ENCODE measurements at places on chromosomes 7 and 10. TPM values are rescaled to one million over a fixed set of nuclear protein-coding genes. Genes with fewer than 3 reads are reported as not detected.

DNA sequence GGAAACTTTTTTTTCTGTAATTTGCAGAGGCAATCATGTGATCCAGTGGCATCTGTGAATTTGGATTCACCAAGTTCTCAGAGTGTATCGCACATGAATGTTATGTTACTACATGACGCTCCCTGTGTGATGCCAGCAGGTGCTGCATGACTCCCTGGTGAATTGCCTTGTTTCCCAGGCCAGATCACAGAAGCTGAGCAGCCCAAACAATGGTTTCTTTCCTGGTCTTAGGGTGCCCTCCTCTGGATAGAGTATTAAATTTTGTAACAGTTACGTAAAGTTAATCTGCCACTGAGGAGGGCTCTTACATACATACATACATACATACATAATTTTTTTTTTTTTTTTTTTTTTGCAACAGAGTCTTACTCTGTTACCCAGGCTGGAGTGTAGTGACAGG is 3.6 kb downstream of the ZSCAN21 start:
- peaks cover 14% of the 10 kb centered on the region for H3K36me3 ChIP-seq
- peaks cover 7% of the 10 kb centered on the region for H3K4me1 ChIP-seq
- DNase-seq, result no peak
- no peak overlapping the region for H3K27ac ChIP-seq

ANKRD61 gene
- total RNA-seq, result not detected

DNA sequence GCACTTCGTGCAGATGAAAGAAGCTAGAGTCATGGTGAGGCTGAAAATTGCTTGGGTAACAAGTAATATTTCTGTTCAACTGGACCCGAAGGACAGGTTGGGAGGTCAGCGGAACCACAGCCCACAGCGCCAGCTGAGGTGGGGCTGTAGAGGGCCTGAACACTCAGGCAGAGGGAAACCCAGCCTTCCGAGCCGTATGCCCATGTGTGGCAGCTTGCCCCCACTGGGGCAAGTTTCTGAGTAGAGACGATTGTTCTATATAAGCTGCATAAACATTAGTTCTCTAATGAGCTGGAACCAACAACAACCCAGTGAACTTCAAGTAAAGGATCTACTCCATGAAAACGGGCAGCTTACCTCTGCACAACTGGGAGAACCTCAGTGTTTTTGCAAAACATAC is 58.4 kb upstream of the TNS3 start:
- no peaks in the 10 kb centered on the region for H3K36me3 ChIP-seq
- no peaks in the 10 kb centered on the region for H3K27me3 ChIP-seq
- no peak for DNase-seq
- H3K4me1 ChIP-seq, result peaks cover 61% of the 10 kb centered on the region

DGKB gene
- 0.56 TPM for total RNA-seq

DNA sequence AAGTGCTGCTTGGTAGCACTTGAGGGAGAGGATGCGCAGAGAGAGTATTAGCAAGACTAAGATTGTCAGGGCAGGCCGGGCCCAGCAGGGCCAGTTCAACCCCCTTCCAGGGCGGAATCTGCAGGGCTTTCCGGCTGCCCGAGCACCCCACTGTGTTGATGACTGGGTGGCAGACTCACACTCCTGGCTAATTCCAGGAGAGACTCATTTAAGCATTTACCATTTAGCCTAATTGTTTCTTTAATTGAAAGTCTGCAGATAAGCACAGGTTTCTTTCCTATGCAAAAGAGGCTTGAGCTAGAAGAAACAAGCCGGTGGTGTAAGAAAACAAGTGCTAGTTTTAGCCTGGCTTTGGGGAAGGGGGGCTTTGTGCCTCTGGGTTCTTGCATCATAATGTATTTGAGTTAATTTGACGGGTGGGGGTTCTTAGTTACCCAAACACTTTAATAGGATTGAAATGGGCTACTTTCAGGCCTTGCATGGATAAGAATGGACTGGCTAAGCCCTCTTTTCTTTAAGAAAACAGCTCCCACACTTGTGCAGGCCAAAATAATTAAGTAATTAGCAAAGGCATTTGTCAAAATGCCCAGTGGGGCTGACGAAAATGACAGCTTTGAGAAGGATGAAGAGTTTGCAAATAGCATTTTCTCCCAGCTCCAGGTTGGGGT is 201.3 kb downstream of the MYOF start:
- no peak for DNase-seq
- H3K4me1 ChIP-seq, result no peaks in the 10 kb centered on the region
- no peak overlapping the region for H3K27ac ChIP-seq
- no peak overlapping the region for H3K4me3 ChIP-seq
- H3K36me3 ChIP-seq, result no peaks in the 10 kb centered on the region

DNA sequence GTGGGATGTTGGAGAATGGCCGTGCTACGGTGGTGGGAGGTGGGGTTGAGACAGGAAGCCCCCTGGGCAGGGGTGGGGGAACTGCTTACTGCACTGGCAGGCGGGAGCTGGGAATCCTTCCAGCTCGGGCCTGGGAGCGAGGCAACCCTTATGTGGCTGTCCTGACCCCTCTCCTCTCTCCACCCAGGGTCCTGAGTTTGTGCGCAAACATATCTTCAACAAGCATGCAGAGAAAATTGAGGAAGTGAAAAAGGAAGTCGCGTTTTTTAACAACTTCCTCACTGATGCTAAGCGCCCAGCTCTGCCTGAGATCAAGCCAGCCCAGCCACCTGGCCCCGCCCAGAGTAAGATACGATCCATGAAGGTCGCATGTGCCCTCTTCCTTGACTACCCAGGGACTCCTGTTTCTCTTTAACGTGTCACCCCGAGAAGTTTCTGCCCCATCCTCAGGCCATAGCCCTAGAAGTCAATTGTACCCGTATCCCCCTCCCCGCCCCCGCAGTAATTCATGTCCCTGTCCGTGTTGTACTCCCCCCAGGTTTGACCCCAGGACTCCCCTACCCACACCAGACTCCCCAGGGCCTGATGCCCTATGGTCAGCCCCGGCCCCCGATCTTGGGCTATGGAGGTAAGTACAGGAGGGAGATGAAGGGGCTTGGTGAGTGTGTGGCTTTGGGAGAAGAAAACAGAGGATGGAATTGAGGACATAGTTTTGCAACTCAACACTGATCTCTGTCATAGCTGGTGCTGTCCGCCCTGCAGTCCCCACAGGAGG is 1.8 kb downstream of the UFSP1 start:
- peaks cover 55% of the 10 kb centered on the region for H3K36me3 ChIP-seq
- H3K4me1 ChIP-seq, result peaks cover 9% of the 10 kb centered on the region
- no peaks in the 10 kb centered on the region for H3K27me3 ChIP-seq

DNA sequence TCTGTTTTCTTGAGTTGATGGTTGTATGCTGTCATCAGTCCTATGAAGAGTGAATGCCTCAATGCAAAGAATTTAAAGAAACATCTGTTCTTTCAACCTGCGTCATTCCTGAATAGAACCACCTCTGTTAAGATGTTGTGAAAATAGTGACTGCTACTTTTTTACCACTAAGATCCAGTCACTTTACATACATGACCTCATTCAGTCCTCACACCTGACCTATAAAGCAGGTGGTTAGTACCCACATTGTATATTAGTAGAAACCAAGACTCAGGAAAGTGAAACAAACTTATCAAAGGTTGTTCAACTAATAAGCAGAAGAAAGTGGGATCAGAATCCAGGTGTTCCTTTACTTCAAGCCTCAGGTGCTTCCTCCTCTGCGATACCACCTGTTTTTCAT is 64.8 kb downstream of the ITGB8 start:
- H3K27me3 ChIP-seq, result no peaks in the 10 kb centered on the region
- no peak overlapping the region for H3K4me3 ChIP-seq
- DNase-seq, result no peak

TRRAP gene
- 49.5 TPM for total RNA-seq

DNA sequence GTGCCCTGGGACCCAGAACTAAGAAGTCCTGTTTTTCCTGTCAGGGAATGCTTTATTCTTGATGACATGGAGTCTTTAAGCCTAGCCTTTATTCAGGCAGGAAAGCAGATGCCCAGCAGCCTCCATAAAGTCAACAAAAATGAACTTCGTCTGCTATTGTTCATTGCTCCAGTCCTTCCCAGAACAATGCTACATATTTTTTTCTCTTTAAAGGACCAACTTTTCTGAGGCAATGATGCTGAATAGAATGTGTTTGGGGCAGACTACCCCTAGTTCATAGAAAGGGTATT is 47.6 kb upstream of the PDCD4 start:
- DNase-seq, result no peak
- no peaks in the 10 kb centered on the region for H3K27me3 ChIP-seq
- peak overlapping the region; percentile 82 for H3K27ac ChIP-seq
- peaks cover 2% of the 10 kb centered on the region for H3K36me3 ChIP-seq

- no peak overlapping the region for H3K4me3 ChIP-seq
- H3K36me3 ChIP-seq, result no peaks in the 10 kb centered on the region
- H3K4me1 ChIP-seq, result no peaks in the 10 kb centered on the region
- H3K27me3 ChIP-seq, result no peaks in the 10 kb centered on the region
These were observed 1181.6 kb downstream of the DNAJB9 start for GRCh38 chr7:109751241-109751640.

DNA sequence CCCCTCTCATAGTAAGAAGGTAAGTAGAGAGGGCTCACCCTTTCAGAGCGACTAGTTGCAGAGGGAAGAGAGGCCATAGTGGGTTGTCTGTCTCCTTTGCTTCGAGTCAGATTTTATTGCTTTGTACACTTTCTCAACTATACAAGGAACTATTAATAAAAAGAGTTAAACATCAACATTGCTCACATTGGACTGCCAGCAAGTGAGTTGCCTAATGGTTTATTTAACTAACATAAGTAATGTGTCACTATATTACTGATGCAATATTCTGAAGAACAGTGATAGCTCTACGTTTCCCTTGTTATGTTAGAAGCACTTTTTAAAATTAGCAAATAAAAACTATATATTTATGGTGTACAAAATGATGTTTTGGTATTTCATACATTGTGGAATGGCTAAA is 451.0 kb downstream of the GRM8 start:
- H3K4me1 ChIP-seq, result no peaks in the 10 kb centered on the region
- H3K4me3 ChIP-seq, result no peak overlapping the region
- H3K36me3 ChIP-seq, result no peaks in the 10 kb centered on the region
- no peak for DNase-seq
- H3K27ac ChIP-seq, result no peak overlapping the region

DNA sequence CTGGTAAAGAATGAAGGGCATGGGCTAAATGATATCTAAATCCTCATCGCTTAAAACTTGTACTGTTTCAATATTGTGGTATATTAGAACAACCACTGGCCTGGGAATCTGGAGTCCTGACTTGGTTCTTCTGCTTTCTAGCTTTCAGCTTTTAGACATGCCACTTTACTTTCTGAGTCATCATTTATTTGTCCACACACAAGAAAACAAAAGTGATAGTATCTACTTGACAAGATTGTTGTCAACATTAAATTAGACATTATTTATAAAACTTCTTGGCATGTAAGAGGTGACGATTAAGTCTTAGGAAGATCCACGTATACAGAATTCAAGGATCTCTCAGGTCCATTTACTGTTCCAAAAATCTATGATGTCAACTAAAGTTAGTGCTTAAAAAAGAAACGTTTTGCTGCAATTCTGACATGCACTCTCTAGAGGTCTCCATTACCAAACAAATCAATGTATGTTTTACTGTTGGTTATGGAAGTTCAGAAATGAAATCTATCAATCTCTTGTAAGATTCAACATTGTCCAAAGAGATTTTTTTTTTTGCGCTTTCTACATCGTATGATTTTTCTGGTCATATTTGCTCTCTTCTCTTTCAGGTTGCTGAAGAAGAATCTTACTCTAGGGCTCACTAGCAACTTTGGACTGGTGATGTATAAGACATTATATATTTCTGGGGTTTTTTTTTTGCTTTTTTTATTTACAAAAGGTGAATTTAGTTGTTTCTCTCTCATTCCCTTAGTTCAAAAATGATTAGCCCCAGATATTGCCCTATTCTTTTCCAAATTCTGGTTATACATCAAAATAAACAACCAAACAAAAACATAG is 53.6 kb upstream of the DYNC1I1 start:
- H3K4me1 ChIP-seq, result no peaks in the 10 kb centered on the region
- no peaks in the 10 kb centered on the region for H3K36me3 ChIP-seq
- no peaks in the 10 kb centered on the region for H3K27me3 ChIP-seq
- DNase-seq, result no peak
- H3K27ac ChIP-seq, result no peak overlapping the region

DNA sequence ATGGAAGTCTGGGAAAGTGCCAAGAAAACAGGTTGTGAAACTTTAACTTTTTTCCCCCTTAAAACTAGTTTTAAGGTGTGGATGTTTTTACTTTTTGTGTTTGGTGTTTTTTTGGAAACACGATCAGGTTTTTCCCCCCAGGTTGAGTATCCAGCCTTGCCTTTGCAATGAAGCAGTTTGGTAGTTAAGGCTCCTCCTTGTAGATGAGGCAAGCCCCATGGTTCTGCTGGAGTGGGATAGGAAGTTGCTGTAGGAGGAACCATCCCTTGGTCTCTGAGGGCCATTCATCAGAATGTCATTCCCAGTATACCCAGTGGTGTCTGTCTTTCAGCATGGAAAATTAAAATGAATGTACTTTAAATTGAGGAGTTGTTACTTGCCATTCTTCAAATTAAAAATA is 2.7 kb downstream of the CUL1 start:
- H3K27me3 ChIP-seq, result no peaks in the 10 kb centered on the region
- DNase-seq, result no peak
- peaks cover 52% of the 10 kb centered on the region for H3K4me1 ChIP-seq
- no peaks in the 10 kb centered on the region for H3K36me3 ChIP-seq

DNA sequence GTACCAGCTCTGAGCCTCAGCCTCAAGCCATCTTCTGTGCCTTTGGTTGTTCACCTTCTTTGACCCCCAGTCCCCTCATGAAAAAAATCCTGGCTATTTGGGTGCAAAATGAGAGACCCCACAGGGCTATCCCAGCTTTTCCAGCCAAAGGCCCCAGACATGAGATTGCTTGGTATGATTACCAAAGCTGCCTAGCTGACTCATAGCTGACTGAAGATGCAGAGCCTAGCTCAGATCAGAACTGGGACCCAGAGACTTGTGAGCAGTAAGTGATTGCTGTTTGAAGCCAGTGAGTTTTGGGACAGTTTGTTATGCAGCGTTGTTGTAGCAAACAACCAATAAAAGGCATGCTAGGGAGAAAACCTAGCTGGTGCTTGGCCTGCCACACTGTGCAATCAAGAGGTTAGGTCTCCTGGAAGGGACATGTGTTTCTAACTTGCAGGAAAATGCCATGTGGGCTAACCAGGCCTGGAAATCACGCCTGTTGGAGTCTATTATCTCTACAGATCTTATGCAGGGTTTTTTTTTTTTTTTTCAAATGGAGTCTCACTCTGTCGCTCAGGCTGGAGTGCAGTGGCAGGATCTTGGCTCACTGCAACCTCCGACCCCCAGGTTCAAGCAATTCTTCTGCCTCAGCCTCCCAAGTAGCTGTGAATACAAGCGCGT is 48.0 kb upstream of the DAGLB start:
- H3K36me3 ChIP-seq, result no peaks in the 10 kb centered on the region
- no peaks in the 10 kb centered on the region for H3K4me1 ChIP-seq
- H3K27ac ChIP-seq, result no peak overlapping the region
- DNase-seq, result no peak

- no peak overlapping the region for H3K4me3 ChIP-seq
- H3K27me3 ChIP-seq, result no peaks in the 10 kb centered on the region
- H3K27ac ChIP-seq, result no peak overlapping the region
- DNase-seq, result no peak
- H3K4me1 ChIP-seq, result no peaks in the 10 kb centered on the region
These were observed 13.6 kb downstream of the PRXL2A start for GRCh38 chr10:80421707-80422536.

All from thoracic aorta (tissue), 2 donors.